ENCODE measurements at places on chromosomes 1 and 21. TPM values are rescaled to one million over a fixed set of nuclear protein-coding genes. Genes with fewer than 3 reads are reported as not detected.

The ABCB10 gene
- total RNA-seq = 19.4 TPM

The KMO gene
- total RNA-seq = 1.1 TPM

The CSF3R gene
- 9.1 TPM for total RNA-seq

The SELL gene
- total RNA-seq = 1.5 TPM

The TRABD2B gene
- total RNA-seq = 0.66 TPM

The GJB3 gene
- not detected for total RNA-seq

The S100A7 gene
- total RNA-seq = not detected

The FLG2 gene
- not detected for total RNA-seq

The SLC1A7 gene
- not detected for total RNA-seq

The LCE1C gene
- not detected for total RNA-seq

The MAP1LC3C gene
- total RNA-seq = 8.1 TPM

The CAP1 gene
- total RNA-seq = 233 TPM

- no peak for DNase-seq
These were observed 486 bp downstream of the HSPA13 start for GRCh38 chr21:14382486-14382834.

- no peak for DNase-seq
These were observed 227.2 kb downstream of the DPYD start for GRCh38 chr1:97693601-97694000.

- DNase-seq = no peak
These were observed 72.8 kb downstream of the NRIP1 start for GRCh38 chr21:14991957-14992356.

DNA sequence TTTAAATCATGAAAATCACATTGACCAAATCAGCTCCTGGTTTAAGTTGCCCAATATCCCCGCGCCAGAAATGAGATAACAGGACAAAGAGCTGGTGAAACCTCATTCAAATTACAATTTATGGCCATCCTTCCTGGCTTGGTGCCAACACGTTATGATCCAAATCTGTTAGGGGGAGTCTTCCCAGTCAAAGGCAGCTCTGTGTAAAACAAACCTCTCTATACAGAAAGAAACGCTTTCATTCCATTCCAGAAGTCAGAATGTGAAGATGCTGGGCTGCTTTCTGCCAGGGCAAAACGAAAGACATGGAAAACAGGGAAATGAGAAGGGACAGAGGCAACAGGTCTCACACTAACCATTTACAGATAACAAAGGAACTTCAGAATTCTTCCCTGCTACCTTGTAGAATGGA, 53.5 kb upstream of the TIAM1 start:
- no peak for DNase-seq

DNA sequence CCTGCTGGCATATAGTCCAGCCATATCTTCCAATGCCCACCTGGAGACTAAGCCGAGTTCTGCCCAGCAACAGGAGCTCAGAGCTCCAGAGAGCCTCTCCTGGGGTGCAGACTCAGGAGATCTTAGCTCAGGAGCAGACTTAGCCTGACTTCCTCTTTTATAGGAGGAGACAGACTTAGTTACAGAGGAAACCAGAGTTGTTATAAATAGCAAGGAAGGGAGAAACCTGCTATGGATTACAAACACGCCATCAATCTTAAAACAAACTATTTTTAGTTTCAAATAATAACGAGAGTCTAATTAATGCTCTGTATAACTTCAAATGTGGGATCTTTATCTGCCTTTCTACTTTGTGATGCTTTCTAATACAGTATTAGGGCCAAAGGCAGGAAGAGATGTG, 3.3 kb upstream of the KIF21B start:
- DNase-seq = no peak

- DNase-seq = no peak
These were observed 7.9 kb upstream of the ZRANB2 start for GRCh38 chr1:71088645-71089287.

DNA sequence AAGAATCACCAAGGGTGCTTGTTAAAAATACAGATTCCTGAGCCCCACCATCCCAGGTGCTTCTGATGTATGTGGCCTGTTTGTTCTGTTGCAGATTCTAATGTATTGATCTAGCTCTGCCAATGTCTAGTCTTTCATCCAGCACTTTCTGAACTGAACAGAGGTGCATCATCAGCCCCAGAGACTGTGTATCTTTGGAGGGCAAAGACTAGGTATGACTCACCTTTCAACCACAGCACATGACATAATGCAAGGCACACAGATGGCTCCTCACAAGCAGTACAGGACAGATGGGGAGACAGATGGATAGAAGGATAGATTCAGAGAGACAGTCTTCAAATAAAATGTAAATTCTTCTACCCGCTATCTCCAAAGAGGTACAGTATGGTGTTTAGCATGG, 32.3 kb downstream of the CD58 start:
- DNase-seq = no peak

DNA sequence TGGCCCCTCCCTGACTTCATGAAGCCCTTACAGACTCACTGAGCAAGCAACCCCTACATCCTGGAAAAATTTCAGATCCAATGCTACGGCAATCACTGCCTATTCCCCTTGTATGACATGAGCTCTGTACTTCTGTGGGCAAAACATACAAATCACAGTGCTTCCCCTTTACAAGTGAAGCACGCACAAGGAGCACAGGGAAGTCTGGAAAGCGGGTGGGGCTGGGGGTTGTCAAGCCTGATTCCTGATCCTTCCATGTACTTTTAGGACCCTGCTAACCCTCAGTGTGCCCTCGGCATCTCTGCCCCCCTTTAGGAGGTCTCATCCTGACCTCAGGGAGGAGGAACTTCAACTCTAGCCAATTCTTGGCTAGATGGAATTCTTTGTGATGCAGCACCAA, 405.7 kb upstream of the POU3F1 start:
- DNase-seq = no peak

GRCh38 chr1:37734629-37735591, 30.0 kb downstream of the EPHA10 start:
- DNase-seq = no peak

DNA sequence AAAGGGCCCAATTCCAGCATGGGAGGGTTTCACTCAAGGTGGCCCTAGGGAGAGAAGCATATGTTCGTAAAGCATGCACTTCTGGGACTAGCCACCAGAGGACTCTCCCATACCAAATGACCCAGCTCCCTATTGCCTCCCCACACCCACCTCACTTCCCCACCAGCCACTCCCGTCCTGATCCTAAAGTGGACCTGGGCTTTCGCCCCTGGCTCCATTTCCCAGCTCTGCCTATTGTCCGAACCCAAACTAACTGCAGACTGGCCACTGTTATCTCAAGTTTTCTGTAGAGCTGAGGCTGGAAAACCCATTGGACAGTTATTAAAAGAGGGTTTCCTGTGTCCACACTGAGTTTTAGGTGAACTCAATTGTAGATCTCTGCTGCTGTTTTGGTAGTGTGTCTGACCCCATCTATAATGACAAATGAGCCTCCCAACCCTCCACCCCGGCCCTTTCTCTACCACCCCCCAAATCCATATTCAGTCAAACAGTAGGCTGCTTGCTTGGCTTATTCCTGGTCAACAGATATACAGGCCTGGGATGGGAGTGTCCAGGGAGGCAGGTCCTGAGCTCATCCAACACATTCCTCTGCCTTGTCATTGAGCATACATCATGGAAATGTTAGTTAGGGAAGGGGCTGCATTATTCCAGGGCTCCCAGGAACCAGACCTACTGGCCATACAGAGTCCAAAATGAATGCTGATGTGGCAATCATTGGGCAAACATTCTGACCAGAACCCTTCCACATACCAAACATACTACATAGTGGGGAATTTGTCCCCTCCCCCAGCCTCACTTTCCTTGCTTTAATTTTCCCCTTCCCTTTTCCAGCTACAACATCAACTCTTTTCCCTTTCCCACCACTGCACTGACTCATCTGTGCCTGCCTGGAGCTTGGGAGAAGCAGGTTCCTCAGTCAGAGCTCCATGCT, 59.2 kb downstream of the ABCA4 start:
- peak; percentile 82 for DNase-seq

DNA sequence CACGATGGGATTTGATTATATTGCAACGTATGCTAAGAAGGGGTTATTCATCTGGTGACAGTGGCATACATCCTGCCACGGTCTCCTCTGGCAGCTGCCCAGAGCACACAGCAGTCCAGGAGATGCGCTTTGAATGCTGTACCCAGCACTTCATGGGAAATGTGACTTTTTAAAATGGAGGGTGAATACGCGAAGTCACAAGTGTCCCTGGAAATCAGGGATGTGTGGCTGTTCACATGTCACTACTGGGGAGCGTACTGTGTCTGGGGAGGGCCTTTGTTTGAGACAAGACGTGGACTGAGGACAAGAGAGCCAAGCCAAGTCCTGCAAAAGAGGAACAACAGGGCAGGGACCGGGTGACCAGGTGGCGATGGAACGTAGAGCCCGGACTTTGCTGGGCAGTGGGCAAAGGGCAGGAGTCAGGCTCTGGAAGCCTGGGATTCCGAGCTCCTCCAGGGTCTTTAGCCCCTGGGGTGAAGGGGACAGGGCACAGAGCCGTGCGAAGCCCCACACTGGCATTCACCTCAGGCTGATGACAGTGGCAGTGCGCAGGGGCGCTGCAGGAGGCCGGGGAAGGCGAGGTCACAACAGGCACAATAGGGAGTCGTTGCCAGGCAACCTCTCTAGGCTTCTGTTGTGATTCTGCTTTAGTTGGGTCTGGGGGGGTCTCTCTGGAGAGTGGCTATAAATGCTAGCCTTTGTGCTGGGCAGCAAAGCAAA, 11.4 kb upstream of the ZBTB21 start:
- DNase-seq = peak; percentile 44

- no peak for DNase-seq
These were observed 123.6 kb downstream of the MACF1 start for GRCh38 chr1:39328095-39328494.

DNA sequence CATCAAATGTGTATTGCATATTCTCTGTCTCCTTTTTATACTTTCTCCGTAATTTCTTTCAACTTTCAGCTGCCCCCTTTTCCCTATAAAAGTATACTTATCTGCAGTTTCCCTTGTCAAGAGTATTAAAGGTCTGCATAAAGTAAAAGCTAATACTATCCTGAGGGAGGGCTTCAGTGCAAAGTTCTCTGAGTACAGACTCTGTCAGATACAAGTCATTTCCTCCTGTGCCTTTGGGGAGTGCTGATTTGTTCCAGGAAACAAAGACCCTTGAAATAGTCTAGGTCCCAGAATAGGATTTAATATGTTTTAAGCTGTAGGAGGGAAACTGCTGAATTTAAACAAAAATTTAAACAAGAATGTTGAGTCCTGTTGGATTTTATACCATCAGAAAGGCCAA, 11.7 kb downstream of the GPR161 start:
- DNase-seq = no peak

GRCh38 chr1:234706199-234706598, 96.2 kb upstream of the IRF2BP2 start:
- DNase-seq = no peak

DNA sequence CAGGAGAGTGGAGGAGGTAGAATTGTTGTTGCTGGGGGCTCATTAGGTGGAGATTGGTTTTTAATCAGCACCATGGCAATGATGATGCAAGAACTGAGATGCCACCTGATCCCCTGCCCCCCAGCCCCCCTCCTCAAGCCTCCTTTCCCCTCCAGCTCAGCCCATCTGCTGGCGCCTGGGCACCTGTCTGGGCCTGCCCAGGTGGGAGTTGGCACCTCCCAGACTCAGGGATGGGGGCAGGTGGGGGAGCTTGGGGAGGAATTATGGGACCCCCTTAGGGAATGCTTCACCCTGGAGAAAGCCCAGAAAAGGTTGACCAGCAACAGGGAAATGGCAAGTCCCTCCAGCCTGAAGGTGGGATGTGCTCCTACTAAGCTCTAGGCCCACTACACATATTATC, 1.5 kb upstream of the NHLH1 start:
- no peak for DNase-seq

GRCh38 chr1:64124704-64125440, 78.6 kb upstream of the UBE2U start:
- DNase-seq = no peak

DNA sequence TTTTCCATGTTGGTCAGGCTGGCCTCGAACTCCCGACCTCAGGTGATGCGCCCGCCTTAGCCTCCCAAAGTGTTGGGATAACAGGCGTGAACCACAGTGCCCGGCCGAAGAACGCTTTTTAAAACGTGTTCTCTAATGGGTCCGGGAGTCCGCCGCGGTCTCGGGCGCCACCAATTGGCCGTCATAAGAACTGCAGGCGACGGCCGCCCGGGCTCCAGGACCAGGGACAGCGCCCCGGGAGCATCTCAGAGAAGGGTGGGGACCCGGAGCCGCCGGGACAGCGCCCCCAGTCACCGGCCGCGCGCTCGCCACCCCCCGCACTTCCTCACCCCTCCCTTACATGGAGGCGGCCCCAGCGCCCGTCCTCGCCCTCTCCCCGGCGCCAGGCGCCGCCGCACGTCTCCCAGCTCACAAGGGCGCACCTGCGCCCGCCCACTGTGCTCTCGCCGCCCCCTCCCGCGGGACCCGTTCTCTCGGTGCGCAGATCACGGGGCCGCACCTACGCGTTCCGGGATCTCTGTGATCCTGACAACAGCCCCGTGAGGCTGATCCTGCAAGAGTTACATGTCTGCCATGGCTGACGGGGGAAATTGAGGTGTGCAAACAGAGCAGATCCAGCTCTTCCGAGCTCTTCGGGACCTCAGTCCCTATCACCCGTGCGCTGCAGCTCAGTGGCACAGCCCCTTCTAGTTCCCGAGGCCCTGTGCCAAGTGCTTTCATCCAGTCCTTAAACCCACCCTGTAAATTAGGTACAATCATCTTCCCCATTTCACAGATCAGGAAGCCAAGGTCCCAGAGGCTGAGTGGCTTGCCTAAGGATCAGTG, 9.8 kb downstream of the RAP1GAP start:
- DNase-seq = peak; percentile 77

DNA sequence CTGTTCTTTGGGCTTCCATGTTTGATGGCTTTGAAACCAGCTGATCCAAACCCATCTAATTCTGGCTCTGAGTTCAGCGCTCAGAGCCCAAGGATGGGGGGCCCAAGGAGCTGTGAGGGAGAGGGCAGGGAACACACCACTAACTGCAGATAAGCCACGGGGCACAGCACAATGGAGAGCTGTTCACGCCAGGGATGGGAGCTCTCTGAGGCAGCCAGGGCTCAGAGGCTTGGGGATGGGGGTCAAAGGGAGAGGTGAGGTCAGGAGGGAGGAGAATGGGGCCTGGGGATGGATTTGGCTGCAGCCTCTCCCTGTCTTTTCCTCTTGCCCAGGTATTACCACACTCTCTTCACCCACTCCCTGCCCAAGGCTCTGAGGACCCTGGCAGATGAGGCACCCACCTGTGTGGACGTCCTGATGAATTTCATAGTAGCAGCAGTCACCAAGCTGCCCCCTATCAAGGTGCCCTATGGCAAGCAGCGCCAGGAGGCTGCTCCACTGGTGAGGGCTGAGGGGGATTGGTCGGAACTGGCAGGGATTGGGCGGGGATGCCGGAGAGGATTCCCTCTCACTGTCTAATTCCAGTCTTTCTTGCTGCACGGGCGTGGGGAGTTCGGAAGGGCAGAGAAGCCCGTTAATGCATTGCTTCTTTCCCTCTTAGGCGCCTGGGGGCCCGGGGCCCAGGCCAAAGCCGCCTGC, 11.3 kb downstream of the SLC30A2 start:
- DNase-seq = no peak

- DNase-seq = no peak
These were observed 280.5 kb downstream of the PLPP3 start for GRCh38 chr1:56298866-56299265.

DNA sequence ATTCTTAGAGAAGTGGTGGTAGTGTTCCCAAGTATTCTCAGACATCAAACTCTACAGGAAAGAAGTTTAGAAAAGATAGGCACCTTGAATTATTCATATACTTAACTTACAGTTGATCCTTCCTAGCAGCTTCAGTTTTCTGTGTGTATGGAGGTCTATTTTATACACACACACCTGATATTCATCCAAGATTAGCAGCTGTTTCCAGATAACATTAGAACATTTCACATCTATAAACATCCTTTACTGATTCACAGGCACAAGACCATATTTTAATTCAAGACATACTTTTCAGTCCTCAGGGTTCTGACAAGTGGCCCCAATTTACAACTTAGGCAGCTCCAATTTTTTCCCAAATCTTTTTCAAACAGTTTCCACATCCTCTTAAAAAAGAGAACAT, 287.8 kb upstream of the USP25 start:
- no peak for DNase-seq
